ENCODE measurements at places on chromosomes 13 and 19. TPM values are rescaled to one million over a fixed set of nuclear protein-coding genes. Genes with fewer than 3 reads are reported as not detected.
A peak's percentile ranks its signal among the peaks of the same experiment; 100 is the strongest.

The EFNB2 gene
- 45.2 TPM for total RNA-seq

The ZNF575 gene
- not detected for total RNA-seq

DNA sequence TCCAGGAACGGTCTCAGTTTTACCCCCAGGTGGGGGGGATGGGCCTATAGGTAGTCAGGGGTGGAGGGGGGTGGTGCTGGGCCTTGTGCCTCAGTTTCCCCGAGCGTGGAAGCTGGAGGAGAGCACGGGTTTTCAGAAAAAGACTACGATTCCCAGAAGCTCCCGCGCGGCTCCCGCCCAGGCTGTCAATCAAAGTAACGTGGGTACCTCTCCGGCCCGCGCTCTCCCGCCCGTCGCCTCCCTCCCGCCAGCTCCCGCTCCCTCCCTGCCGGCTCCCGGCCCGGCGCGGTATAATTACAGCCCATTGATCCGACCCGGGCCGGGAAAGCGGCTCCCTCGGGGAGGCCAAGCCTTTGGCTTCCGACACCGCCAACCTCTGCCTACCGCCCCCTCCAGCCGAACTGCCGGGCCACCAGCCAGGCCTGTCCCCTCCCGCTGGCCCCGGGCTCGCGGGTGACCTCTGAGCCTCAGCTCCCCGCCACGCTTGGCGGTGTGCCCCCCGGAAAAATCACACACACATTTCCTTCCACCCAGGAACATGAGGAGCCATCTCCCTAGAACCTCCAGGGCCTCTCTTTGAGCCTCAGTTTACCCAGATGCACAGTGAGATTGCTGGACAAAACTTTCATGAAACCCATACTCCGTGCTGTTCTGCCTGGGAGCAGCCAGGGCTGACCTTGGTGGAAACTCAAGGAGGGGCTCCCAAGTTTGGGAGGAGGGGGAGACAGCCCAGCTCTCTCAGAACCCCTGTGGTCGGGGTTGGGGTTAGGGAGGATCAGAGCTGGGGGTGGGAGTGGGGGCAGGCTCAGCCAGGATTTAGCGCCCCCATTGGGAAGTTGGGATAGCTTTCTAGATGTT lies 7.3 kb upstream of the TLE2 start:
- no peaks in the 10 kb centered on the region for H3K27me3 ChIP-seq
- peak overlapping the region; percentile 90 for H3K27ac ChIP-seq
- H3K4me3 ChIP-seq = peak overlapping the region; percentile 81
- peaks cover 18% of the 10 kb centered on the region for H3K4me1 ChIP-seq
- H3K36me3 ChIP-seq = no peaks in the 10 kb centered on the region
- DNase-seq = peak; percentile 71

- H3K27me3 ChIP-seq = no peaks in the 10 kb centered on the region
- H3K27ac ChIP-seq = no peak overlapping the region
- no peak overlapping the region for H3K4me3 ChIP-seq
- H3K4me1 ChIP-seq = no peaks in the 10 kb centered on the region
Measured at GRCh38 chr19:19651076-19651475, 7.6 kb upstream of the GMIP start.

The TMEM255B gene
- 14.9 TPM for total RNA-seq

DNA sequence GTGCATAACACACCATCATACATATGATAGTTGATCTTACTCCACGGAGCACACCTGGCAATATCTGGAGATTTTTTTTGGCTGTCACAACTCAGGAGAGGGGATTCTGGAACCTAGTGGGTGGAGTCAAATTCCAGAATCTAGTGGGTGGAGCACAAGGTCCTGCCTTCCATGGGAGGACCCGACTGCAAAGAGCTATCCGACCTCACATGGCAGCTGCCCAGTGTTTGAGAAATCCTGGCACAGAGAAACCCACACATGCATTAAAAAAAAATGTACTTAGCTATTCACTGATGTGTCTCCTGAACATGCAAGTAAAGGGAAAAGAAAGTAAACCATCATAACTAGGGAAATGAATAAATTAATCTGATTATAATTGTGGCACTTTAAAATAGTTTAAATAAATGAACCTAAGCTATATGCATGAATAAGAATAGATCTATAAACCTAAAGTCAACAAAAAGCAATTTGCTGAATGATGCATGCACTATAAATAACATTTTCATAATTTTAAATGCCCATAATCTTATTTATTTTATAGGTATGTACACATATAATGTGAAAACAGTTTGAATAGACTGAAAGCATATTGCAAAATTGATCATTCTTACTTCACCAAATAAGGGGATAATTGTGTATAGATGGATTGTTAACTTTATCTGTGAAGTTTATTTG lies 300.3 kb downstream of the MYO16 start:
- H3K27me3 ChIP-seq = no peaks in the 10 kb centered on the region
- no peaks in the 10 kb centered on the region for H3K4me1 ChIP-seq
- H3K27ac ChIP-seq = no peak overlapping the region

The ZNF471 gene
- total RNA-seq = 6.2 TPM

The PEAK3 gene
- 3.0 TPM for total RNA-seq

- H3K4me1 ChIP-seq = peaks cover 28% of the 10 kb centered on the region
- no peaks in the 10 kb centered on the region for H3K36me3 ChIP-seq
- no peak overlapping the region for H3K27ac ChIP-seq
Measured at GRCh38 chr19:50333737-50334617, 4.8 kb upstream of the KCNC3 start.
